Stromal cell of bone marrow (primary cell): ENCODE measurements at places on chromosomes 16 and 17.

- no peak for DNase-seq
Observed at GRCh38 chr16:66913711-66914110, 5.0 kb downstream of the CDH16 start.

- no peak for DNase-seq
Observed at GRCh38 chr16:22240023-22240710, 34.1 kb downstream of the EEF2K start.

GRCh38 chr16:65037556-65037955 lies 84.3 kb downstream of the CDH11 start:
- DNase-seq = no peak

DNA sequence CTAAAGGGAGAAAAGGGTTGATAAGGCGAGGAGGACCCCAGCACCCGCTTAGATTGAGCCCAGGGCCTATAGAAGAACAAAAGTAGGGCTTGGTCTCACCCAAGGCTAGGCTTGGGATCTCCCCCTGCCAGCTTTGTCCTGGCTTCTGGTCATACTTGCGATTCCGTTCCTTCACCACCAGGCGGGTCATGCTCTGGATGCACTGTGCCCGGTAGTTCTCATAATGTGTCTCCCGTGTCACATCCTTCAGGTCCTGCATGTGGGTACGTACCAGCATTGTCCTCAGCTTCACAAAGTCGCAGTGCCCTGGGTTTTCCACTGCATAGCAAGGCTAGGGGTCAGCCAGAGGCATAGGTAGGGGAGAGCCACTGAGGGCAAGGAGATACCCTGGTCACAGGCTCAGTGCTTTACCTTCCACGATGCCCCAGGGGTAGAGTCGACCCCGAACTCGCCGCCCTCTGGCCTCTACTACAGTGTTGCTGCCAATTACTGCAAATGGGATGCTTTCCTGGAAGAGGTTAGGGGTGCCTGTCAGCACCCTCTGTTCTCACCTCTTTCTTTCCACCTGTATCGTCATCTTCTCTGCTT lies 6.5 kb upstream of the MTMR4 start:
- DNase-seq = no peak
